ENCODE measurements at places on chromosomes 1 and 21.

DNA sequence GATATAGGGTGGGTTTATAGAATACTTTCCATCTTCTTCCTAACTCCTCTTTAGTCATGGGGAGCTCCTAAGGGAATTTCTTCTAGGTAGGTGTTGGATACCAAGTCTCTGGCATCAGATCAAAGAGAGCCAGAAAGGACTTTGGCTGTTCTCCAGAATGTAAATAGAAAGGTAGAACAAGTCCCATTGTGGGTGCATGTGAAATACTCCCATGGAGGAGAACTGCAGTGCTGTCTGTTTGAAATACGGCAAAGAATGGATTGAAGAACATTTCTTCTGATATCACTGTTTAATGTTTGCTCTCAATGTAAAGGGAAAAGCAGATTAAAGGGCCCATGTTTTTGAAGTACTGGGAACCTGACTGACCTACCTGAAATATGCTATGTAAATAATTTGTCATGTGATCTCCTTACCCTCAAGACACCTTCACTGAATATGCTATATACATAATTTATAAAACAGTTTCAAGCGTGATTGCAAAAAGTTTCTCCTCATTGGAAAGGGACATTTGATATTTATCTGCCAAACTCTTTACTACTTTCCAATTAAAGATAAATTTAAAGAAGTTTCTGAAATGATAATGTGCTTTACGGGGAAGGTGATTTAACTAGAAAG is 65.9 kb downstream of the LAMC1 start:
- DNase-seq = no peak

DNA sequence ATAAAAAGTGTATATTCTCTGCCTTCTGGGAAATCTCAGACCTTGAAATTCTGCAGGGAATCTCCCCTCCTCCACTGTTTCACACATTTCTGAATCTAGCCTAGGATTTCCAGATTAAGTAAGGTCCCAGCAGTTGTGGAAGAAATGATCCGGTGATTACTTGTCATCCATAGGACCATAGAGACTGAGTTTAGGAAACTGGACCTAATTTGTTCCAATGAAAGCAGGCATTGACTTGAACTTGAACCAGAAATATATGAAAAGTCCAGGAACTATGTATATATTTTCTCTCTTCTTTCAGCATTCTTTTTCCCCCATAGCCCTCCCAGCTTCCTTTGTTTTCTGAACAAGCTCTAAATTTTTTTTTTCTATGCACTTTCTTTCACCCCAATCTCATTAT is 149.5 kb upstream of the SPAG17 start:
- no peak for DNase-seq

DNA sequence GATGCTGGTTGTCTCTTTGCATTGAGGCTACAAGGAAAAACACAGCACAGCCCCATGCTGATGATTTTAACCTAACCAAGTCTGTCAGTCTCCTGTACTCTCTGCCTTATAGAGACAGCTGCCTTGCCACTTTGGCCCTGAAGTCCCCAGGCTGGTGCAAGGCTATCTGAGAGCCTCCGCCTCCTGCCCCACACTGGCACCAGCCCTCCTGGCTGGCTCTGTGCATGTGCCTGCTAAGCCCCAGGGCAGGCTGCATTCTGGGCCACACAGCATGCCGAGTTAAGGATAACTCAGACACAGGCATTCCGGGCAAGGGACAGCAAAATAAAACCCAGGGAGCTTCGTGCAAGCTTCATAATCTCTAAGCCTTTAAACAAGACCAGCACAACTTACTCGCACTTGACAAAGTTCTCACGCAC is 910 bp downstream of the RUNX1 start:
- DNase-seq = no peak

DNA sequence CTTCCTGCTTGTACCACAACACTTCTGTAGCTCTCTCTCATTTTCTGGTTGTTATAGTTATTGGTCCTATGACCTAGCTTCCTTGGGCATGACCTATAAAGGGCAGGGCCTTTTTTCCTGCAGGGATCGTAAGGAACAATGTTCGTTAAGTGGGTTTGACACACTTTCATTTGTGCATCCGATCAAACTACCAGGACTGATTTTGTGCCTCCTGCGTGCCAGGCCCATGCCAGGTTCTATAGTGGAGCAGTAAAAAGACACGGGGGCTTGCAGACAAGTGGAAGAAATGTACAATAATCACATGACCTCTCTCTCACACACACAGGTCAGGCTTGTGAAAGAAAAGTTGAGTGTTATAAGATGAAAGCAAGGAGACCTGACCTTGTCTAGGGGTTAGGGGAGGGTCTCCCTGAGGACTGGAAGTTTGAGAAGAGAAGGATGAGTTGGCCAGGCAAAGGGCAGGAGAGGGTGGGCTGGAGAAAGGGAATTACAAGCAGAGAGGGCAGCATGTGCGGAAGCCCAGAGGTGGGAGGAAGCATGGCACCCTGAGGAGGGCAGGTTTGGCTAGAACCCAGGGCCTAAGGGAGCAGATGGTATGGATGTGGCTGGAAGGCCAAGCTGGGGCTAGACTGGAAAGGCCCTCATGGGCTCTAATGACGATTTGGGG is 145.4 kb downstream of the GRIK3 start:
- no peak for DNase-seq

GRCh38 chr1:60449876-60450275 is 376.3 kb upstream of the C1orf87 start:
- no peak for DNase-seq

DNA sequence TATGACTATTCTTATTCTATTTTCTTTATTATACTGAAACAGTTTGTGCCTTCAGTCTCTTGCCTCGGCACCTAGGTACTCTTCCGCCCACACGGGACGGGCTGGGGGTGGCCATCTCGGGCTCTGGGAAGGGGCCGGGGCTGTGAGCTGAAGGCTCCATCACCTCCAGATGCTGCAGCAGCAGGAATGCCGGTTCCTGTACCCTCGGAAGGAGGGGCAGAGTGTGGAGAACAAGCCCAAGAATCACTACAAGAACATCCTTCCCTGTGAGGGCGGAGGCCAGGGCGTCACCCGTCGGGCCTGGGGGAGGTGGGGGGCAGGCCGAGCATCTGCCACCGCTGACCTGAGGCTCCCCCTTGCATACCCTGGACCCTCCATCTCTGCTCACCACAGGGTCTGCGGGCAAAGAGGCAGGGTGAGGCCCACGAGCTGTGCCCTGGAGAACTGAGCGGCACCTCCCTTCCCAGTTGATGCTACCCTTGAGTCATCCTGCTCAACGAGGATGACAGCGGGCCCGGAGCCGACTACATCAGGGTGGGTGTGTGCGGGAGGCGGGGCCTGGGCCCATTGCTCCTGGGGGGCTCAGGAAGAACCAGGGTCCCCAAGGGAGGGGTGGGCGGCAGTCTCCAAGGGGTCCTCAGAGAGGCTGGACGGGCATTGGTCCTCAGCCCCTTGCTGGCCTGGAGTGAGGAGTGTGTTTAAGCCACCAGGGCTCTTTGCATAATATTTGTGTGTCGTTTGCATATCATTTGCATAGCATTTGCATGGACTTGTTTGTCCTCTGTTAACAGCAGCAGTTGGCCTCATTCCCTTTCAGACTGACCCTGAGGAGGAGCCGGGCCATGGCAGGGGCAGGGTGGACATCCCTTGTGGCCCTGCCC is 7.5 kb downstream of the RNF223 start:
- DNase-seq = no peak

DNA sequence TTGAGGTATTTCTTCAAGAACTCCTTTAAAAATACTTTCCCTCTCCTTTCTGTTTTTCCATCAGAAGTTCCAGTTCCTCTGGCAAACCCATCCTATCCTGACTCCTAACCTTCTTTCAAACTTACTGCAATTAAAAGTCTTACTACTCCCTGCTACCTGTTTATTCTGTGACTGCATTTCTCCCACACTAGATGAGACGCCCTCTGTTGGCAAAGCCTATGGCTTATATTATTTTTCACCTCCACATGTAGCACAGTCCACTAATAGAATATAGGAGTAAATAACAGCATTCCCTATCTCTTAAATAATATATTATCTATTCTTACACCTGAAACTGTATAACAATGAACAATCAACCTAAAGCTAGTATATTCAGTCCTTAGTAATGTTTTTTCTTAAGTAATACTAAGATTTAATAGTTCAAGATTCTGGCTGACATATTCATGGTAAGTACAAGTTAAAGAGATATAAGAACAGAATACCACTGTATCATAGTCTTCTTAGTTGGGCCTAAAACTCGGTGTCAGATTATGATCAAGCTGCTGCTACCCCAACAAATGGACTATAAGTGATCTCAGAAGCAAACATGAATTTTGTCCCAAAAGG is 54.8 kb downstream of the RAB3GAP2 start:
- DNase-seq = no peak

GRCh38 chr1:14113841-14114567 is 414.0 kb downstream of the PRDM2 start:
- peak; percentile 34 for DNase-seq

DNA sequence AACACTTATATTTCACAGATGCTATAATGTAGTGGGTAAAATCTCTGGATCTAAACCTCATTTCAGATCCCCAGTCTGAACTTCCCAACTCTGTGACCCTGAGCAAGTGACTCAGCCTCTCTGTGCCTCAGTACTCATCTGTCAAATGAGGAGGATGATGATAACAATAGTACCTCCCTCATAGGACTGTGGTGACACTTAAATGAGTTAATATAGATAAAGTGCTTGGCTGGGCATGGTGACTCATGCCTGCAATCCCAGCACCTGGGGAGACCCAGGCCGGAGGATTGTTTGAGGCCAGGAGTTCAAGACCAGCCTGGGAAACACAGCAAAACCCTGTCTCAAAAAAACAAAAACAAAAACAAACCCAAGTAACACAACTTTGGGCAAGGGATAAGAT is 4.7 kb upstream of the ECE1 start:
- DNase-seq = no peak

DNA sequence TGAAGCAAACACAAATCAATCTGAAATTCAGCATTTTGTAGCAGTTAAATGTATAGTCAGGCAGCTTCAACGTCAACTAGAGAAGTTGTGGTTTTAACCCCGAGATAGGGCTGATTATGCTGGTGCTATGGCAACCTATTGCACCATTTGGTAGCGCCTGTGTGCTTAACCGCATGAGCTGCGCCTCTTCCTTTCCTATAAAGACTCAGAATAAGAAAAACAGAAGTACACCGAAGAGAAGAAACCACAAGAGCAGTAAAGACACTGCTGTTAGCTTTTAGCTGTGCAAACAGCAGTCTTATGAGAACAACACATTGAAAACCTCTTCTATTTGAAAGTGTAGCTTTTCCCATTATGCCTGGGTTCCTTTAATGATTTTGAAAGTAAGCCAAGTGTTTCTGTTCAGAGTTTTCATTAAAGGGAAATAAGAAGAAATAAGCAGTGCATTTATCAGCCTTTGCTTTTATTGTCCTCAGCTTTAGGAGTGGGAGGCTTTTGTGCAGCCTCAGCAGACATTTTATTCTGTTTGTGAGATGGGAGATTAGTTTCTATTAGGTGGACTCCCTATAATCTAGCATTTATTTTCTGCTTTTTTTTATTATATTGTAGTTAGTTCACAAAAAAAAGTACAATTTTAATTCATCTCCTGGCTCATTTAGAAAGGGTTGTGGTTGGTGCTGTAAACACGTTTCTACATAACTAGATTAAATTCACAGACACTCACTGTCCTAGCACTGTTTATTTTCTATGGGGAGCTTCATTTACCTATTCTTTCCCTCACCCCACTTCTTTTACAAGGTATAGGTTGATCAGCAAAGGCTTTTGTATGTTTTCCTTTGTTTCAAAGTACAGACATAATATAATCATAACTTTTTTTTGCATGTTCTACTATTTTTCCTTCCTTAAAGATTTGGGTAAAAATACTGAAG is 43.3 kb downstream of the PTPRC start:
- DNase-seq = no peak

DNA sequence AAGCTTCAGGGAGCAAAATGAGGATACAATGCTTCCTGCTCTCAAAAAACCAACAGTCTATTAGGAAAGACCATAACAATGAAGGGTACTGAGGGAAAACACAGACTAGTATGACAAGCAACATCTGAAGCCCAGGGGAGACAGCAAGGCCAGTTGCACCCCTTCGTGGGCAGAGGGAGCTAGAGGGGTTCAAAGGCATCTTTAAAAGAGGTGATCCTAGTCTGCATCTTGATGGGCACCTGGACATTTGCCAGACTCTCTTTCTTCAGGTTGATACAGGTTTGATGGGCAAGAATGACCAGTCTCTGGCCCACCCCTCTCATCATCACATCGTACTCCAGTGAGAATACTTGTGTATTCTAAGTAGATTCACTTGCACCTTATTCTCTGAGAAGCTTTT is 177.7 kb downstream of the VAV3 start:
- DNase-seq = no peak

- no peak for DNase-seq
Measured at GRCh38 chr1:107976431-107976830, 11.5 kb upstream of the VAV3 start.

GRCh38 chr1:181350131-181350530 is 133.2 kb upstream of the CACNA1E start:
- DNase-seq = no peak

GRCh38 chr1:200319148-200319547 is 90.7 kb downstream of the ZNF281 start:
- DNase-seq = no peak

- DNase-seq = peak; percentile 17
Measured at GRCh38 chr21:29849735-29850176, 90.0 kb downstream of the GRIK1 start.

DNA sequence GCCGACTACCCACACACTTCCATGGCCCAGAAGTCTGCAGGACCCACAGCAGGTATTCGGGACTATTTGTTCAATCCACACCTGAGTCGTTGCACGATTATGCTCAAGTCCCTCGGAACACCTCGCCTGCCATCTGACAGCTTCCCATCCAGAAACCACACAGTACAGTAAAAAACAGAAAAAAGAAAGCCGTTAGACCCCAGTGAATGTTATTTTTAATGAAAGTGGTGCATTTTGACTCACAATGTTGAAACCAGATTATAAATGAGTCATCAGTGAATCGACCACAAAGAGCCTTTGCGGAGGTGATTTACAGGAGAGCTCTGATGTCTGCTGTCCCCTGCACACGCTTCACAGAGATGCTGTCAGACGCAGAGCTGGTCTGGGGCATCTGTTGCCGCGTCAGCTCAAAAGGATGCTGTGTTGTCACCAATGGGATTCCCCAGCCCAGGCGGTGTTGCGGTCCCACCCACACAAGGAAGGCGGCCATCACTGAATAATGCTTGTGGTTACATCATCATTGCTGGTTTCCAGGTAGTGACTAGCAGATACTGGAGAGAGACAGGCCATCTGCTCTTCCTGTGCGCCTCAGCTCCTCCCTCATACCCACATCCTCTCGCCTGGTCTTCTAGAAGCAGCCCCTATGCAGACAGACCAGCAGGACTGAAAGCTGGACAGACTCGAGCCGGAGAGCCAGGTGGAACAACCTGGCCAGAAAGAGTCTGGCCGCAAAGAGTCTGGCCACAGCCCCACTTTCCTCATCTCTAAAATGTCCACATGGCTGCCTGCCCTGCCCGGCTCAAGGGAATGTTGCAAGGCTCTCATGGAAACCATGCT is 116.8 kb downstream of the TOMM20 start:
- DNase-seq = peak; percentile 55
